ENCODE measurements at places on chromosomes 1 and 21.

- DNase-seq = no peak
These were observed 223.1 kb upstream of the JUN start for GRCh38 chr1:59006932-59007331.

DNA sequence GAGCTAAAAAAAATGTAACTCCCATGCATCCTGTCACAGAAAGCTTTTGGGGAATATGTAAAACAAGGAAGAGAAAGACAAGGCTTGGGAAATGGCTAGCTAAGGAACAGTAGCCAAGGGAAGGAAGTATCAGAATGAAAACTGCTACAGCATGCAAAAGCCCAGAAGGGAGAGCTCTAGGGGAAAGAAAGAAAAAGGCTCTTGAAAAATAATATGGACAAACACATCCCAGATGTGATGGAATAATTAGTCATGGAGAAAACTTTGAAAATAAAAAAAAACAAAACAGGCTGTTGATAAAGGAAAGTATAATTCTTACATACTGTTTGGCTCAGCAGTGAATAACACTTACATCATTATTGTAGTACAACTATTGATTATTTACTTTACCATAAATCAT lies 47.9 kb upstream of the VCAM1 start:
- no peak for DNase-seq

DNA sequence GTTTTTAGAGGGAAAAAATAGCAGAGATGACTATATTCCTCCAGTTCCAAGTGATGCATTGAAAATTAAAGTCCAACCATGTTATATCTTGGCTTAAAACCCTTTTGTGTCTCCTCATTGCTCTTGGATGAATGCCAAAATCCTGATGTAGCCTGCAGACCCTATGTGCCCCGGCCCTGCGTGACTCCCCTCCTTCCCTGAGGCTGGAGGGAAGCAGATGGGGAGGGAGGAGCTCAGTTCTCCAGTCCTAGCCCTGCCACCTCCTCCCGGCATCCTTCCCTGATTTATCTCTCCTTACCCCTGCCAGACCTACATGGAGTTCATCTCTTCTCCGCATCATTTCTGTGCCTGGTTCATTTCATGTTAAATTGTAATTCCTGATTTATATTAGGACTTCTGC lies 397.4 kb downstream of the PTPRU start:
- no peak for DNase-seq

DNA sequence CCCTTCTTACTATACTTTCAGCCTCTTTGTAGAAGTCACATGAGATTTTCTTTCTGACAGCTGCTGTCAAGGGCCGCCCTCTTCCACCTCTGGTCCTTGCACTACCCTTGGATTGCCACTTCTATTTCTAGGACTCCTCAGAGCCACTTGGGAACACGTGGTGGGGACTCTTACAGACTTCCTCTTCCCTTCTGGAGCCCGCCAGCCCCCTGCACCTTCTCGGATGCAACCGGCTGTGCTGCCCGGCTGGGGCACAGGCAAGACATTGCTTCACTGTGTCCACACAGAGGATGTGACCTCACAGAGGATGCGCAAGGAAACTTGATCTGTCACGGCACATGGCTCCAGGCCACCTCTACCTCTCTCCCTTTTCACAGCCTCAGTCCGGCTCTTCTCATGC lies 2.4 kb upstream of the IKBKE start:
- DNase-seq = no peak

GRCh38 chr1:8464377-8464776 lies 146.5 kb downstream of the SLC45A1 start:
- no peak for DNase-seq

Measured in immature natural killer cell (primary cell).